ENCODE measurements at places on chromosomes 4 and X.
A peak's percentile ranks its signal among the peaks of the same experiment; 100 is the strongest.

- no peak for DNase-seq
These were observed 168.8 kb upstream of the HS3ST1 start for GRCh38 chr4:11597506-11597905.

- no peak for DNase-seq
These were observed 36.3 kb downstream of the PRDM5 start for GRCh38 chr4:120886191-120886590.

- no peak for DNase-seq
These were observed 60.4 kb upstream of the TAF9B start for GRCh38 chrX:78199851-78200250.

DNA sequence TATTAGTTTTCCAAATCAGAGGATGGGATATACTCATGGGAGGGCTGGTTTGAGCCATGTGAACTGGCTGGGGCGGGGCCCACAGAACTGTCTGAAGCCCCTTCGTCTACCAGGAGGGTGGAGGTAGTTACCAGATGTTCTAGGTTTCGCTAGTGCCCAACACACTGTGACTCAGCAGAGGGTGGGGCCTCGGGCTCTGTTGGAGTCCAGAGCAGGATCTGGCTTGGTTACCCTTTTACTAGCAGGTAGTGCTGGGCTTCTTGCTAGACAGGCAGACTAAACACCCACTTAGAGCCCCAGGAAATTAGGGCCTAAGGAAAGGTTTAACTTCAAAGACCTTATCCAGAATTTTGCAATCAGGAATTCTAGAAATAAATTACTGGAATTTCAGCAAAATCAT is 56.2 kb upstream of the CHRDL1 start:
- no peak for DNase-seq

- peak; percentile 23 for DNase-seq
These were observed 9.3 kb downstream of the PAGE4 start for GRCh38 chrX:49838374-49838773.

DNA sequence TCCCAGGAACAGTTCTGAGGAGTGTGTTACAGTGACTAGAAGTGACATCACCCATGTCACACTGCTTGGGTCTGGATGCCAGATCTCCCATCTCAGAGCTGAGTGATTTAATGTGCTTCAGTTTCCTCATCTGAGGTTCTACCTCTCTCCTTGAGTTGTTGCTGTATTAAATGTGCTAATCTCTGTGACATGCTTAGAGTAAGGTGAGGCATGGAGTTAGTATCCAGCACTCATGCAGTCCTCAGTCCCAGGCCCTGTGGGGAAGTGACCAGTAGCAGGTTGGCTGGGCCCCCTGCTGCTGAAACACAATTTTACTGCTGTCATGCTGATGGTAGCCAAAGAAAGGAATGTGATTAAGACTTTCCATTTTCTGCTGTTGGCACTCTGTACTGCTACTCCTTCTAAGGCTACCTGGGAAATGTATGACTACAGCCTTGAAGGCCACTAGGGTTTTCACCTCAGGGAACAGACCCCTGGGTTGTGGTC is 639.6 kb downstream of the MID1IP1 start:
- DNase-seq: no peak

DNA sequence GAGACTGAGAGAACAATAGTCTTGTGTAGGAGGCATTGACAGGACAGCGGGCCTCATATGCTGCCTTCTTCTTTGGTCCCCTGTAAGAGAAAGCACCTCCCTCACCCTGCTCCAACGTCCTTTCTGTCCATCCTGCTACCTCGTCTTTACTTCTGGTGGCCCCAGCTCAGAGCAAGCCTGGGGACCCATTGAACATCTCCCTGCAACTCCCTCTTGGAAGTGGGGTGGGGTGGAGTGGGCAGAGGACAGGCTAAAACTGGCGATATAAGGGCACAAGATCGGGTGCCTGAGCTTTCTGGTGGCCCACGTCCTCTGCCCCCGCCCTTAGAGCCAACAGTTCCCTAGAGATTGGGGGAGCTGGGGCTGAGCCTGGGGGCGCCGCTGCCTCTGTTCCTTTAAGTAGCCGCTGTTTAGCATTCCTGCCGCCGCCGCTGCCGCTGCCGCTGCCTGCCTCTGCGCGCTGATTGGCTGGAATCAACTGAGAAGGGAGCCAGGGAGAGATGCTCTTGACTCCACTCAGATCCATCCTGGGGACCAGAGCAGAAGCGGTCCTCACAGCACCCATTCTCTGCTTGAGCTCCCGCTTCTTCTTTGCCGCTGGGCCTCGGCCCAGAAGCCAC is at the start of gene DLG3:
TSS of gene DLG3 (plus strand) at position 510 of the 620 bp plus-strand sequence. CDS start 367 bp downstream, outside the sequence.
- DNase-seq: peak; percentile 76

DNA sequence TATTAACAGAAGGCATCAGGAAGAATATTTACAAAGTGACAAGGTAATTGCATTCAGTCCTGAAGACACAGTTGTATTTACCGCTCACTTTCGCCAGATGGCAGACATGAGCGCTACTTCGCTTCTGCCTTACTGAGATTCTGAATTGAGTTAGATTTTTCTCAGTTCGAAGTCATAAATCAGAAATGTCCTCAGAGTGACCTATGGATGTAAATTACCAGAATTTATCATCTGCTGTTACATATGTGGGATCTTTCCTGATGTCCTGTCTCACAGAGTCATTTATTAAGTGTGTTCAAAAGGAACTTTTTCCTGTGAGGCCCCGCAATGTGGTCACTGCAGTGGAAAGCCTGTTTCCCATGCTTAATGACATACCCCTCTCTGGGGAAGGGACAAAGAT is 97.3 kb upstream of the DCLK2 start:
- peak; percentile 72 for DNase-seq

DNA sequence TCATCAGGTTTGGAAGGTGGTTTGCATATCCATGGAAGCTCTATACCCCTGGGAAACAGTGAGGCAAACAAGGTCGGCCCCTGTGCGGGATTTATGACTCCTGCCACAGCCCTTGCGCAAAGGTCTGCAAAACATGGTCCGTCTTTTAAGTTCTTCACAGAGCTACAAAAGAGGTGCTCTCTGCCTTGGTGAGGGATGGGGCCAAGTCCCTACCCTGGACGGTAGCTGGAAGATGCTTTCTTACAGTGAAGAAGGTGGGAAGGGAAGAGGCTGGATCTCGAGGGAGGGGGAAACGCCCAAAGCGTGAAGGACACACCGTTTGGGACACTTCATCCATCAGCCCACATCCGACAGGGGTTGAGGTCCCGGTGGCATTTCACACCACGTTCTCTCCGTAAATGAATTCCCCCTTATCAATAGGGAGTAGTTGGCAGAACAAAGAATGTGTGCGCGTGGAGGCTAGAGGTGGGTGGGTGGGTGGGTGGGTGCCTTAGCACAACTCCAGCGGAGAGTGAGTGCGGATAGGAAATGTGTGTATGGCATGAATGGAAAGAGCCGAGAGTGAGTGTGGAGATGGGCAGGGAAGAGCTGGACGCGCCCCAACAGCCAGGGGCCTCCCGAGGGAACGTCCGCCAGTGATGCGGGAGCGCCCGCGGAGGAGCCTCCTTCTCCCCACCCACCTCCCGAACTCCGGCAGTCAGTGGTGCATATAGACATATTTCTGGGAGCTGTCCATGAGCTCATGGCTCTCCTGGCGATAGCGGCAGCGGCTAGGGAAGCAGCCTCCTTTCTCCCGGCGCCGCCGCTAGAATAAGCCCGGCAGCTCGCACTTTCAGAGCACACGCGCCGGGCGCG is 68.3 kb downstream of the LARP7 start:
- DNase-seq: peak; percentile 73

- no peak for DNase-seq
These were observed 123.0 kb upstream of the AP1S2 start for GRCh38 chrX:15977644-15978043.

DNA sequence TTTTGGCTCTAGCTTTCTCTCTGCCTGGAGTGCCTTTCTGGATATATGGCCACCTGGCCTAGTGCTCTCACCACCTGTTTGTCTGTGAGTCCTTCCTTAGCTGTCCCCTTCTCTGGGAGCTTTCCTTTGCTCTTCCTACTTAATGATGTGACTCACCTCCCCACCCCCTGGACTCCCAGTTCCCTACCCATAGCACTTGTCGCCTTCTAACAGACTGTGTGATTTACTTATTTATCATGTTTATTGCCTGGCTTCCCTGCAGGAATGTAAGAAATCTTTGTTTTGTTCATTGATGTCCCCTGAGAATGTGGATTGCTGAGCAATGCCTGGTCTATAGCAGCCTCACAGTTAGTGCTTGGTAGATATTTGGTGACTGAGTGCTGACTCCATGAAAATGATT is 18.9 kb downstream of the ADD1 start:
- no peak for DNase-seq

GRCh38 chr4:7243609-7244330 is 51.4 kb downstream of the SORCS2 start:
- DNase-seq: no peak

- DNase-seq: no peak
These were observed 93.0 kb upstream of the ANK2 start for GRCh38 chr4:112956484-112956896.

DNA sequence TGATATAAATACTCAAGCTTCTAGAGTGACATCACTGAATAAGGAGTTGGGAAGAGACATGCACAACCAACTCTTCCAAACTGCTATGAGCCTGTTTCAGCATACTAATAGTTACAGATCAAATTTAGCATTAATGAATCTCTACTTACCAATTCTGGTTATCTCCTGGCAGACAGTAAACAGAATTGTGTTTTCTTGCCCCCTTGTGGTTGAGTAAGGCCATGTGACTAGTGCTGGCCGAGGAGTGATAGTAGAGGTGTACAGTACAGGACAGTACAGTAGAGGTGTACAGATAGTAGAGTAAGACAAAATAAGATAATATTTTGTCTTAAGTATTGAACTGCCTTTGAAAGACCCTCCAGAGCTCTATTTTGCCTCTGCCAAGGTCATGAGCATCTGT is 681.4 kb downstream of the GABRG1 start:
- peak; percentile 22 for DNase-seq

- DNase-seq: no peak
These were observed 177.3 kb downstream of the GRIA3 start for GRCh38 chrX:123361371-123361770.

DNA sequence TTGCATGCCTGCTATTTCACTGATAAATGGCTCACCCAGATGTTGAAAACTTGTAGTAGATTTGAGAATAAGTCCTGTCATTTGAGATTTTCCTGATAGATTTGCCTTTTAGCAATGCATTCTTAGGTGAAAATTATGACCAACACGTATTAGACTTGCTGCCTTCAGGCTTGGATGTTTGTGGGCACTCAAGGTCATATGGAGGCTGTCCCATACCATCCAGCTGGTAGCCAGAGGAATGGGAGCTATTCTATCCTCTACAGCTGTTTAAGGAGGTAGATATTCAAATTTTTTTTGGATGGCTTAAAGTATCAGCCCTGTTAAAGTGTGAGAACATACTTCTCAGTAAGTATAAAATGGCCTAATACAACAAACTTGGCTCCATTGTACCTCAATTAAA is 34.7 kb downstream of the RTL3 start:
- no peak for DNase-seq

DNA sequence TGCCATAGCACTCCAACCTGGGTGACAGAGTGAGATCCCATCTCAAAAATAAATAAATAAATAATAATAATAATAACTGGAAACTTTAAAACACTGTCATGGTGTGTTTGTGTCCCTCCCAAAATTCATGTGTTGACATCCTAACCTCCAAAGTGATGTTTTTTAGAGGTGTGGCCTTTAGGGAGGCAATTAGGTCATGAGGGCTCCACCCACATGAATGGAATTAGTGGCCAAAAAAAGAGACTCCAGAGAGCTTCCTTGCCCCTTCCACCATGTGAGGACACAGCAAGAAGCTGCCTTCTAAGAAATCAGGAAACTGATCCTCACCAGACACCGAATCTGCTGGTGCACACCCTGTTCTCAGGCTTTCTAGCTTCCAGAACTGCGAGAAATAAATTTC is 23.8 kb upstream of the RAPGEF2 start:
- no peak for DNase-seq

DNA sequence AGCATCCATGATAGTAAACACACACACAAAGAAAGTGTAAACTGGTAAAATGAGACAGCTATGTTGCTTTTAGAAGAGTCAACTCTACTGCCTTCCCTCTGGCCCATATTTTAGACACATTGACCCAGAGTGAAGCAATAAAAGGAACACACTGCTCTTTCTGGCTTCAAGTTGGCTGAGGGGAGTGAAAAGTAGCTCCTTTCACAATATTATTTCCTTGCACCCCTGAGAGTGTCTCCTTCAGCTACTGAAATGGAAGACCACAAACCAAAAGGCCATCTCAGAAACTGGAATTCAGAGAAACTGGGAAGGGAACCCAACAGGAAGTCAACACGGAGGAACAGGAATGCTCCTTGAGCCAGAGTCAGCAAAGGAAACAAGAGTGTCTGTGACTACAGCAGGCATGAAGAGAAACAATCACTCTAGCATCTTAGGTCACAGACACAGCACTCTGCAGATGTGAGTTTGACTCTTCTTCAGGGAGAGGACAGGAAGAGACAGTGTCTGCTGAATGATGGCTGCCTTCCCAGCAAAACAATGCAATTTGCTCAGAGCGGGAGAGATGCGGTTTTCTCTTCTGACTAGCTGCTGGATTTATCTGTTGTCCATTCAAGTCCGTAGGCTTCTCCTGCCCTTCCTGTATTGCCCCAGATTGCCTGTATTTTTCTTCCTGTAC is 106.7 kb downstream of the SPATA18 start:
- no peak for DNase-seq

- no peak for DNase-seq
These were observed 31.6 kb downstream of the PGM2 start for GRCh38 chr4:37858112-37858511.

DNA sequence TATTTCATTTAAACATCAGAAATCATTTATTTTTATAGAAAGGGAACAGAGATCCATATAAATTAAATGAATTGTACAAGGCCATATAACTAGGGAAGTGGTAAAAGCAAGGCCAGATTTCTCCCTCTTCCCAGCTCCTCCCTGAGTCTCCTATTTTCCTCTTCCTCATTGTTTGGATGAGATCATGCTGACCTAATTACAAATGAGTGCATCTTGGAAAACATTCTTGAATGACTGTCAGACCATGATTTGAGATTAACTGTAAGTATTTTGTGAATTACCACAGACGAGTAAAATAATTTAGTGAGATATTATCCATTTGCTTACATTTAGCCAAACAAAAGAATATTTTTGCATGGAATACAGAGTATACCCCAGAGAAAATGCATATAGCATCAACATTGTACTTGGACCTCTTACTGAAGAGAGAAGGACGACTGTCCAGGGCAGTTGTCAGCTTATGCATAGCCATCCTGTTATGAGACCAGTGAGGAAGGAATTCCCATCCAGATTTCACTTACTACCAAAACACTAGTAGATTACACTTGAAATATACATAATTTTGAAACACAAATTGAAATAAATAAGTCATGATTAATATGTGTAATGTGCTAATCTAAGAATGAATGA is 47.3 kb downstream of the SLAIN2 start:
- DNase-seq: no peak

- DNase-seq: no peak
These were observed 27.7 kb upstream of the TADA2B start for GRCh38 chr4:7015383-7016035.

- no peak for DNase-seq
These were observed 41.3 kb downstream of the RHOH start for GRCh38 chr4:40238008-40238699.
